ENCODE measurements at places on chromosomes 4 and X.

DNA sequence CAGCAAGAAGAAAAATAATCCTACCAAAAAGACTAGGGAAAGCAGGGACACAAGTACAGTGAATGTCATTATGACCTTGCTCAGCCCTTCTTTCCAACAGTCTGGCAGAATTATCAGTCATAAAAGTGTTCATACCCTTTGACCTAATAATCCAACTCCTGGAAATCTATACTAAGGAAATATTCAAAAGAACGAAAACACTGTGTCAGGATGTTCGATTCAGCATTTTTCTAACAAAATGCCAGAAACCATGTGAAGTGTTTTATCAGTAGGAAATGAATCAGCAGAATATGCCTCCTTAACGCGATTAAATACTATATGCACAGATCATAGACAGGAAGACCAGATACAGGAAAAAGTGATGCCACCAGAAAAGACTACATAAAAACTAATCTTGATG is 16.2 kb upstream of the S100G start:
- DNase-seq: no peak

DNA sequence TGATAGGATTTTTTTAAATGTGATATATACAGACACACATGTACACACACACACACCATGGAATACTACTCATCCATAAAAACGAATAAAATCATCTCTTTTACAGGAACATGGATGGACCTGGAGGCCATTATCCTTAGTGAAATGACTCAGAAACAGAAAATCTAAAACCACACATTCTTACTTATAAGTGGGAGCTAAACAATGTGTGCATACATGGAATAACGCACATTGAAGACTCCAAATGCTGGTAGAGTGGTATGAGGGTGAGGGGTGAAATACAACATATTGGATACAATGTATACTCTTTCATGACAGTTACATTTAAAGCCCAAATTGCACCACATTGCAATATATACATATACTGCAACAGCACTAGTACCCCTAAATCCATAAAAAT is 120.2 kb upstream of the ADGRL3 start:
- DNase-seq: no peak

DNA sequence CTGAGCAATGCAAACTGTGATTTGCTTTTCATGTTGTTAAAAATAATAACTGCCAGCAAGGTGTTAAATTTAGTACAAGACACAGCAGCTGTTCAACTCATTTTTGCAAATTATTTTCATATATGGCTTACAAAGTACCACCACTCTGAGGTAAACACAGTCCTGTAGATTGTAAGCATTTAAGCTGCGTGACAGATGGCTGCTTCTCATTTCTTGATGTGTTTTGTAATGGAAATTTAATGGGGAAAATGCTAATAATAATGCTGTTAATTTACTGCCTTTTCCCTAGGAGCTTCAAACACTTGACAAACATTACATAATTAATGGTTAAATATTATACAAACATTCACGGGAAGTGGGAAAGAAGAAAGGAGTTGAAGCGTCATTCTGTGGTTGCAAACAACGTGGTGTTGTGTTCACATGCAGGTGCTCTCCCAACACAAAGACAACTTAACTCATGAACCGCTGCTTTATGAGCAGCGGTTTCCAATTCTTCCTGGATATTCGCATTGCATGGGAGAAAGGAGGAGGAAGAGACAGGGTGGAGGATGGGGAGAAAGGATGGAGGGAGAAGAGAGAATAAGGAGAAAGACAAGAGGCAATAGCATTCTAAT is 236.8 kb upstream of the VCX start:
- DNase-seq: peak; percentile 76

GRCh38 chr4:168415911-168416310 is 64.4 kb downstream of the DDX60L start:
- DNase-seq: no peak

DNA sequence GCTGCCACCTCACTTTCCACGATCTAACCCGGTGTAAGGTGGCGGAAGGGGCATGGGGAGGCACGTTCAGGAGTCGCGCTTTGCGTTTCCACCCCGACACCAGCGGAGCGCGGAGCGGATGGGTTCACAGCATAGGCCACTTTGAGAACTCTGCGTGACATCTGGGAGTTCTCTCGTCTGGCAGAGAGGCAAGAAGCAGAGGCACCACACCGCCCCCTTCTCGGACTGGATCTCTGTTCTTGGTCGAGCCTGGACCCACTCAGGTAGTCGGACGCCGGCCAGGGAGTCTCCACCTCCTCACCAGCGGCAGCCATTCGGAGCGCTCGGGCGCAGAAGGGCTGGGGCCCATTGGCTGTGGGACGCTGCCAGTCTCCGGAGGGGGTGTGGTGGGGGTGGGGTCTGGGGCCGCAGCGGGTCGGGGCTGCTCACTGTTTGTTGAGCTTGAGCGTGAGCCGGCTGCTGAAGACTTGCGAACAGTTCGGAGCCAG is at the start of gene DACH2:
TSS of gene DACH2 (plus strand) at position 428 of the 488 bp plus-strand sequence.
- DNase-seq: peak; percentile 82

DNA sequence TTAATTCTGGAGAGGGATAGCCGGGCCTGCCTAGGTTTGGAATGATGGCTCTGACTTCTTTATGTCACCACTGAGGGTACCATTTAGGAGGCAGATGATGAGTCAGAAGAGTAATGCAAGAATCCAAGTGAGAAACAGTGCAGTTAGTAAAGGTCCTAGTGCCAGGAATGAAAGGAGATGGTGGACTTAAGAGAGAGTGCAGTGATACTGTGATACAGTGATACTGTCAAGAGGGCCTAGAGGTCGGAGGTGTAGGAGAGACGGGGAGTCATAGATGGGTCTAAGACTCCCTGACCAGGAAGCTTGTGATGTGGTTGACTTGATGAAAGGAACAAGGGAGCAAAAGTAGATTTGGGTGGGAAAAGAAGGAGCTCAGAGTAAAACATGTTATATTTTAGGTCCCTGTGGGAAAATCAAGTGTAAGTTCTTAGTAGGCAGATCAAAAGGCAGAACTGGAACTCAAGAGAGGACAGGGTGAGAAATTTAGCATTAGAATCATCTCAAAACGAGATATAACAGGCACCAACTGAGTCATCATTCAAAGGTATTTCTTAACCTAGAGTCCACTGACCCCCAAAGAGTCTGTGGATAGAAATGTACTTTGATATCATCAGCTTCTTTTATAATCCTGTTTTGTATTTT is 85.0 kb downstream of the NFKB1 start:
- no peak for DNase-seq

Measured in NCI-H774 (cell line).